Left forelimb (tissue), 1 donor: ENCODE measurements at places on chromosomes 5 and 9.
A peak's percentile ranks its signal among the peaks of the same experiment; 100 is the strongest.

- DNase-seq: no peak
Observed at GRCh38 chr5:1101961-1102713, 9.7 kb downstream of the SLC12A7 start.

- peak; percentile 68 for DNase-seq
Observed at GRCh38 chr5:171421331-171422262, 2.1 kb downstream of the FGF18 start.

- DNase-seq: no peak
Observed at GRCh38 chr5:161966564-161966963, 101.0 kb upstream of the GABRG2 start.

DNA sequence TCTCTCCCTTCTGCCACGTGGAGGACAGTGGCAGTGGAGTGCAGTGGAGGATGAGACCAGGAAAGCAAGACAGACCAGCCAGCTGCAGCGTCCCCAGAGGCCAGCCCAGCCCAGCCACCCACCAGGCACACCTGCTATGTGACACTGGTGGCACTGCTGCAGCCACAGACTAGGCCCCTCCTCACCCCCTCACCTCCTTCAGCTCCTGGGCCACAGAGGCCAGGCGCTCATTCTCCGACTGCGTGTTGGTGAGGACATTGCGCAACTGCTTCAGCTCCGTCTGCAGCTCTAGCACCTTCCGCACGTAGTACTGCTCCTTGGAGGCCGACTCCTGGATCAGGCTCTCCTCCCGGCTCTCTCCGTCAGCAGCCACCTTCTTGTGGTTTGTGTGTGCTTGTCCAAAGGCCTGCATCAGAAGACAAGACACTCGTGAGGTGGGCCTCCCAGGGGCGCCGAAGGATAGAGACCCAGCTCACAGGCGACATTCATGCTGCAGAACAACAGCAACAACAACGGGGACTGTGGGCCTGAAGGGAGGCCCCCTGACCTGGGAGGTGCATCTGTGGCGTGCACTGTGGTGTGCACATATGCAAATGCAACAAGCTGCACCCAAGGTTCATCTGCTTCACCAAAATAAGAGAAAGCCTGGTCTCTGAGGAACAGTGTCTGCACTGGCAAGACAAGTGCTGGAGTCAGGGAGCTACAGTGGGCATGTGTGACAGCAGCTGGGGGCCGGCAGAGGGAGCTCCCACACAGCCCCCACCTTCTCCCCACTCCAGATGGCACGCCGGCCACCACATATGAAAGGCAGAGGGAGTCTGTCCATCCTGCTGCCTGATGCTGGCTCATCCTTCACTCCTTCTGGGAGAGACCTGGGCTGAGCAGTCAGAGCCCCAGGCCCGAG, 35.5 kb downstream of the BICD2 start:
- peak; percentile 56 for DNase-seq

DNA sequence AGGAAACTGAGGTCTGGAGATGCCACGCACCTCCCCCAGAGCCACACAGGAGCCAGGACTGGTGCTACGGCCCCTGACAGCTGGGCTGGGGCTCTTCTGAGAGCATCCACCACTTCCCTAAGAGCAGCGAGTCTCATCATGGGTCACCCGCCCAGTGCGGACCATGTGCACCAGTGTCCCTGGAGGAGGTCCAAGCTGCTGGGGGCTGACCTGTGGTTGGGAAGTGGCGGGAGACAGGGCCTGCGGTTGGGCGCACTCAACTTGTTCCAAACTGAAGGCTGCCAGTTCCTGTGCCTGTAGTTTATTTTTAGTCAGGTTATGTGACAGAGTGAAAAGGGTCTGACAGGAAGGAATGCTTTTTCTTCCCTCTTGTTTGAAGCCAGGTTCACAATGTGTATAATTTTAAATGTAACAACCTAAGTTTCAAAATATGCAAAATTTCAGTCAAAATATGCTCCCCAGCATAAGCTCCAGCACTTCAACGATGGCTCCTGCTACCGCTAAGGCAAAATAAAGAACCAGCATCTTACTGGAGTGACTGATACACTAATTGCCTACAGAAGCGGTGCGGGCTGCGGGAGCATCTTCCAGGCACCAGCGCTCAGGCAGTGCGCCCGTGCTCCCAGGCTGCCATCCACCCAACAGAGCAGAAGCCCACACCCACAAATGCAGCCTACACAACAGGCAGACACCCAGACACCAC, 14.8 kb downstream of the BARHL1 start:
- no peak for DNase-seq

- DNase-seq: no peak
Observed at GRCh38 chr5:56172241-56172640, 60.9 kb downstream of the ANKRD55 start.

DNA sequence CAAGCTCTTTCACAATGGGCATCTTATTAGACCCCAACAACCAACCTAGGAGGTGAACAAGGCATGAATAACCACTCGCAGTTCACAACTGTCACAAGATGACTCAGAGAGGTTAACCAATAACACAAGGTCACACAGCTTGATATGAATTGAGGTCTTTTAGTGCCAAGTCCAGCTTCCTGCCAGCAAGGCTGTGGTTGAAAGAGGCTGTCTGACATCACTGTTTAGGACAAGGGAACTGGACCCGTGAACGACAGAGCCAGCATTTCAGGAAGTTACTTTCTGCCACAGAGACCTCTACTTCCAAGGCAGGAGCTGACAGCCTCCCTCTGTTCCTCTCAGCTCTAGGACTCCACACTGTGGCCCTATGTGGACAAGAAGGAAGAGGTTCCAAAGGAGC, 53.4 kb upstream of the ALDH1B1 start:
- DNase-seq: no peak

GRCh38 chr5:141880961-141881801, 3.0 kb upstream of the PCDH1 start:
- DNase-seq: no peak

DNA sequence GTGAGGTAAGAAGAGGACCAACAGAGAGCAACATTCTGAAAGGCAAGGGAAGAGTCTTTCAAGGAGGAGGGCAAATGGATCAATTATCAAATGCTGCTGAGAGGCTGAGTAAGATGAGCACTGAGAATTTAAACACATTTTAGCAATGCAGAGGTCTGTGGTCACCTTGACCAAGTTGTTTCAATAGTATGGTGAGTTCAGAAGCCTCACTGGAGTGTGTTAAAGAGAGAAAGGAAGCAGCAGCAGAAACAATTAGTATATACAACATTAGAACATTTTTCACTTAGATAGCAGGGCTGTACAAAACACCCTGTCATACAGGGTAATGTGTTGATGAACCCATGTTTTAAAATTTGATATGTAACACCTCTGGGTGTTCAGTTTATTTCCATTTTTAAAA, 131.5 kb downstream of the NR6A1 start:
- DNase-seq: no peak

GRCh38 chr9:108704156-108704852, 151.5 kb downstream of the ACTL7B start:
- no peak for DNase-seq

GRCh38 chr5:140468188-140468587, 66.6 kb downstream of the ANKHD1 start:
- no peak for DNase-seq

GRCh38 chr5:6743161-6743560, 29.9 kb downstream of the TENT4A start:
- no peak for DNase-seq

GRCh38 chr9:21252721-21253547, 13.1 kb upstream of the IFNA14 start:
- DNase-seq: no peak

DNA sequence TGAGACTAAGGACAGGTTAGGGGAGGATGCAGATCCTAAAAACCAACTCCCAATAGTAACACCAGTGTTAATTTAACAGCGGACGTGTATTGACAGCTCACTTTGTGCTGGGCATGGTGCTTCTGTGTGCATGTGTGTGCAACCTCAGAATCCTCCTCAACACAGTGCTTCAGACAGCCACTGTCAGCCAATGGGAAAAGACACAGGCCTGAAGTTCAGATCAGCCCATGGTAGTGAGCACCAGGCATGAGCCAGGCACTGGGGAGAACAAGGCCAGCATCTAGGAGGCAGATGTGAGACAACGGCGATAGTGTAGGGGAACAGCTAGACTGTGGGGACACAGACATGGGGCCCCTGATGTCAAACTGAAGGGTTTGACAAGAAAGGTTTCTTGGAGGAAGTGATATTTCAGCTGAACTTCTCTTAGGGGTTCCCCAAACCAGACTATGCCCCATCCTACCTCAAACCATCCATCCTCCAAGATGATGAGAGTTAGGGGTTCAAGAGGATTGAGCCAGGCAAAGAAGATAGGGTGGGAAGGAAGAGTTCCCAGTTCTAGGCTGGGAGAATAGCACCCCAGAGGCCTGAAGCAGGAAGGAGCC, 71.5 kb upstream of the PSD2 start:
- DNase-seq: no peak

DNA sequence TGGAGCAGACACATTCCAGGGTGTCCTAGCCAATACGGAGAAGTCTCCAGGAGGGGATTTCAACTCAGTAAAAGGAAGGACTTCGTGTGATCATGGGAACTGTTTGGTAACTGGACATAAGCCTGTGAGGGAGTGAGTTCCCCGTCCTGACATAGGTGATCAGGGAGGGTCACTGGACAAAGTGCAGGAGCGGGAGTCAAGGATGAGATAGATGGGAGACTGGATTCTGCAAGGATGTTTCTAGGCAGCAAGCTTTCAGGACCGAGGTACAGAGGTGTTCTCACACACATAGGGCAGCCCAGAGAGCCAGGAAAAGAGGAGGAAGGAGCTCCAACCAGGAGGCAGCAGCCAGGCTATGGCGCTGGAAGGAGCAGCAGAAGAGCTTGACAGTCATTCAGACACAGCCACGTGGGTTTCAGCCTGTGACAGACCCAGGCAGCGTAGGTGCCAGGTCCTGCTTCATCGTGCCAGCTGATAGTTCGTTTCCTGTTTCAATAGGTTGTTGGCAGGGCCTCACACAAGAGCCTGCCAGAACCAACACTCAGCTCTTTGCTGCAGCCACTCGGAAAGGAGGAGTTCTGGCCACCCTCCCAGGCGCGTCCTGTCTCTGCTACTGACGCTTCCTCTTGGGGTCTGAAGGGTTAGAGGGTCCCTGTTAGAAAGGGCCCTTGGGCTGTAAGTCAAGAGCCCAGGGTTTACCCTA, 84.1 kb downstream of the AMBP start:
- peak; percentile 74 for DNase-seq

DNA sequence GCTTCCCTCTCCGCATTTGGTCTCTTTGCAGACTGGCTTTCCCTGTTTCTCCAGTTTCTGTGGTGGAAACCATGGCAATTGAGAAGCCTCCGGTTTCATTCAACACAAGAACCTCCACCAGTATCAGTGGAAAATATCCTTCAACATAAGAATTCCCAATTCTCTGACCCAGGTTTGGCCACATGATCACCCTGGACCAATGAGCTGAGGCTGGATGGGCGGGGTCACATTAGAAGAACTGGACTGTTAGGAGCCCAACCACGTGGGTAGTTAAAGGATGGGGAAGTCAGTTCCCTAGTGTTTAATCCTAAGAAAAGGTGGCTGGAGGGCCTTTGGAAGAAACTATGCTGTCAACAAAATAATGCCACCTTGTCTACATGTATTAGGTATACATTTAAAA, 336.3 kb downstream of the DMRT2 start:
- no peak for DNase-seq

GRCh38 chr5:72347801-72348308, 27.7 kb downstream of the PTCD2 start:
- DNase-seq: no peak

GRCh38 chr5:120614531-120615180, 150.6 kb downstream of the PRR16 start:
- no peak for DNase-seq

GRCh38 chr9:117135501-117136098, 279.3 kb downstream of the ASTN2 start:
- DNase-seq: no peak

DNA sequence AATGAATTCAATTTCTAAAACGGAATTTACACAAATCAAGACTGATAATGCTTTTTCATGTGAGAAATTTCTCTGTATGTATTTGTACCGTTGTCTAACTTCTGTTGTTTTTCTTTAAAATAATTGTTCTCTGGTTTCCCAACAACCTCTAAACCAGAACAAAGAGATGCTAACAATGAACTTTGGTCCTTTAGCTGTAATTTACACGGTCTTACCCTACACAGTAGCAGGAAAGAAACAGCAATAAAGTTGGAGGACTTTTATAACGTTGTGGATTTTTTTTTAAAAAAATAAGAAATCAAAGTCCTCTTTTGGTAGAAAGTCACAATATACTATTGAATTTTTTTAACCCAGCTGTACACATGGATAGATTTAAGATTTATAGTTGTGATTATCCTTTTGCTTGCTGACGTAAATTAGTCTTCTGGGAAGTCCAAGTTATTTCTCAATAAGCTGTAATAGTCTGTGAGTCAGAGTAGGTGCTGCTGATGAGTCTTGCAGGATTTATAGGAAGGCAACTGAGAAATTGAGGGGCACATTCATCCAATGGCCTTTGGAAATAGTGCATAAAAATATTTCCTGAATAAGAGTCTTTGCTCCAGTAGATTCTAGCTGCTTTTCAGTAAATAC, 76.8 kb upstream of the PCSK1 start:
- no peak for DNase-seq

- DNase-seq: no peak
Observed at GRCh38 chr5:9787861-9788600, 157.9 kb upstream of the TAS2R1 start.

- no peak for DNase-seq
Observed at GRCh38 chr9:94923326-94924089, 197.0 kb downstream of the AOPEP start.

DNA sequence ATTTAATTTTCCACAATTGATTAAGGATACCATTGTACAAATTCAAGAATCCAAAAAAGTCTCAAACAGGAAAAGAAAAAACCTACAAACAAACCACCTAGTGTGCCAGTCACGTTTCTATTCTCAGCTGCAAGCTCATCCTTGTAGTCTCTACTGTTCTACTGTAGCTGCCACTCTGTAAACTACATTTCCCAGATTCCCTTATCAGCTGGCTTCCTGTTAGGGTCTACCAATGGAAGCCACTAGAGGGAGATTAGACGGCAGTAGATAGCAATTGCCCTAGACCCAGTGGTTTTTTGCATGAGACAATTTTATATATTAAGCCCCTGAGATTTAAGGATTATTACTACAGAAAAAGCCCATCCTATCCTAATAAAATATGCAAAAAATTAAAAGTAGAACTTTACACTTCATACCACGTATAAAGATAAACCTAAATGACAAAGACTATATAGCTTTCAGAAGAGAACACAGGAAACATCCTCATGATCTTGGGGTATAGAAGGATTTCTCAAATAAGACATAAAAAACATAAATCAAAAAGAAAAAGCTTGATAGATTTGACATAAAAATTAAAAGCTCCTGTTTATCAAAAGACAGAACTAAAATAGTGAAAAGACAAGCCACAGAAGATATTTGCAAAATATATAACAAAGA, 37.4 kb downstream of the P4HA2 start:
- no peak for DNase-seq

GRCh38 chr9:14304259-14304658, 9.7 kb downstream of the NFIB start:
- DNase-seq: no peak
